ENCODE measurements at places on chromosomes 5 and 9.

- no peak for DNase-seq
Measured at GRCh38 chr9:37602817-37603216, 10.4 kb upstream of the TOMM5 start.

- DNase-seq, result no peak
Measured at GRCh38 chr5:115330830-115331229, 34.4 kb upstream of the CCDC112 start.

GRCh38 chr5:42604171-42604711 lies 152.4 kb upstream of the CCDC152 start:
- DNase-seq, result no peak

GRCh38 chr5:56126487-56127179 lies 106.5 kb downstream of the ANKRD55 start:
- DNase-seq, result no peak

GRCh38 chr5:32508806-32509805 lies 64.6 kb upstream of the ZFR start:
- DNase-seq, result no peak

All from activated gamma-delta T cell treated with Interleukin-2 at 50 U/mL for 16 hours (primary cell).